ENCODE measurements at places on chromosomes 7 and 10.

- DNase-seq: no peak
Measured at GRCh38 chr7:99371376-99371920, 3.1 kb upstream of the ARPC1B start.

GRCh38 chr10:71931295-71931694 lies 32.9 kb upstream of the CHST3 start:
- DNase-seq: no peak

GRCh38 chr7:117184367-117184766 lies 138.5 kb downstream of the WNT2 start:
- DNase-seq: no peak

DNA sequence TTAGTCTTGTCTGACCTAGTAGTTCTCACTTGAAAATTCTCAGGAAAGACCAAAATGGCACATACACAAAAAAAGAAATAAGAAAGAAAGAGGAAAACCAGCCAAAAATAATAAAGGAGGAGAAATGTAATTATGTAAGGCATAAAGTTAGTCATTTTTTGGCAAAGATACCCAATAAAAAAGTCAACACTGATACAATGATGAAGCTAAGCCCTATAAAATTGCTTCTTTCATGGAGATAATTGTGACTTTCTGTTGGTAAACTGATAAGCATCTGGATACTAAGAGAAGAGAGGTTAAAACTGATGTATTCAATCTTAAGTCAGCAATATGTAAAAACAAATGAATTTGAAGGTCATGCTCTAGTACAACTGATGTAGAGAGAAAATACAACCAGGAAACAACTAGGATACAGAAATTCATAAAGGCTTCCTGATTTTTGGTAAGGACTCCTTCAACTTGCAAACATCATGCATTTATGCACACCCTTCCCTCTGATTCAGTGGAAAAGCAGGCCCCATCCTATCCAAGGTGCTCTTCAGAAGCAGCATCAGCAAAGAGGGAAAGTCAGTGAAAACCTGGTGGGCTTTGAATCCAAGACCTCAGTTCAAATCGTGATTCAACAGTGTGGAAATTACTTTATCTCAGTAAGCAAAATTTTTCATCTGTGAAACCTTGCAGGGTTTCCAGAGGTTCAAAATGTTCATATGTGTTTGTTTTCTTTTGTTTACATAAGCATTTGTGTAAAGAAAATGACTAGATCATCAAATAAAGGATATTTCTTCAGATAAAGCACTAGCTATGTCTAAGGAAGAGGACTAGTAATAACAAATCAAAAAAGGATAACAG lies 32.6 kb downstream of the IMMP2L start:
- no peak for DNase-seq

- no peak for DNase-seq
Measured at GRCh38 chr10:96387601-96388000, 28.8 kb upstream of the OPALIN start.

- DNase-seq: no peak
Measured at GRCh38 chr10:126191192-126191591, 197.1 kb downstream of the ADAM12 start.
